ENCODE measurements at places on chromosomes 6 and 20.

DNA sequence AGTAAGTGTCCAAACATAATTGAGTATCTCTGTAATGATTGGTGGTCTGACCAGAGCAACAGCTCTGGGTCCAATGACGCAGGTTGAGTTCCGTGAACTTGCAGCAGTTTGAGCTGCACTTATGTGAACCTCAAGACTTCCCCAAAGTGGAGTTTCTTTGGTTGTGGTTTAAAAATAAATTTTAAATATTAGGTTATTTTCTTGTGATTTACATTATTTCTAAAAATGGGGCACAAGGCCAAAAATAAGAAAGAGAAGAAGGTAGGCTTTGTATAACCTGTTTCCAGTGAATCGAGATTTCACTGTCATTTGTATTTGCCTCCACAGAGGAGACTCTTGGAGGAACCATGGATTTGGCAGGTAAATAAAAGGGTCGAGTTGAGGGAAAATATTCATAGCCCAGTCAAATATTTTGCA lies 166.4 kb upstream of the ZNF217 start:
- DNase-seq = no peak

DNA sequence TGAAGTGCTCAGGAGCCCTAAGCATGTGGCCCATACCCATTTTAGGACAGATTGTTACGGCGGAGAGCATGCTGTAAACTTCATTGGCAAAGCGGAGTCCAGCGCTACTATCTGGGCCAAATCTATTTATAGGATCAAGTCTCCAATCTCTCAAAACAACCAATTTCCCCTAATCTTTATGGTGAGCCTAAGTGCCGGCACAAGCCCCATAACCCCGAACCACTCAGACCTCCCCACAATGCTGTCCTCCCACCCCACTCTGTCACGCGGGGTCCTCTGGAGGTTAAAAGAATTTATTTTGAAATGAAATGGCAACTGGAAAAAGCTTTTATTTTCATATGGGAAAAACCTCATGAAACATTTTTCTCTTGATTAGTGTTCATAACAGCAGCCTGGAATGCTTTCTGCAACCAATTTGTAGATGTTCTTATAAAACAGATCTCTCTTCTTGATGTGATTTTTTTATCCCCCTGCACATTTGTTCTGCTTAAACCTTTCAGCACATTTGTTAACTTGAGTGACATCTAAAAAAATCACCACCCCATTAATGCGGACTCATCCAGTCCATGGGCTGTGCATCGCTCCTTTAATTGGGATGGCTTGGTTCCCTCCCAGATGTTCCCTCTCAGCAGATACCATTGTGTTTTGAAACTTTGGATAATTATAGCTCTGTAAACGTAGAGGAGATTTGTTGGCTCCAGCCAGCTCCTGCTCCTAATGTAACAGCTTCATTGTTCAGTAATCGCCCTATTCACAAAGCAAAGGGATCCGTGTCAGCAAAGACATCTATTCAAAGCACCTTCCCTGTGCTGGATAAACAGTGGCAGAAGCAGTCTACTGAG lies 323.6 kb downstream of the CD83 start:
- no peak for DNase-seq

GRCh38 chr6:403659-404655 lies 12.4 kb downstream of the IRF4 start:
- peak; percentile 82 for DNase-seq

DNA sequence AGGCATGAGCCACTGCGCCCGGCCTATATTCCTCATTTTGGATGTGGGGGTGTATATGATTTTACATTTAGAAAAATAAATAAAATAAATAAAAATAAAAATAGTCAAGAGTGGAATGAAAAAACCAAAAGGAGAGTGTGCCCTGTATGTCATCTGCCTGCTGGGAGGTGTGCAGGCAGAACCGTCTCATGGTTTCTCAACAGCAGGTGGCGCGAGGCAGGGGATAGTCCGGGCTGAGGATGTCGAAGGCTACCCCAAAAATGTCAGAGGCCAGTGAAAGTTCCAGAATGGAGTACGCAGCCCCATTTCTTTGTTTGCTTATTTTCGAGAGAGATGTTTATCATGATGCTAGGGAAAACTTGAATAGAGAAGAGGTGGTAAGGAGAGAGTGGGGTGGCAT lies 16.4 kb upstream of the KIF16B start:
- DNase-seq = no peak

DNA sequence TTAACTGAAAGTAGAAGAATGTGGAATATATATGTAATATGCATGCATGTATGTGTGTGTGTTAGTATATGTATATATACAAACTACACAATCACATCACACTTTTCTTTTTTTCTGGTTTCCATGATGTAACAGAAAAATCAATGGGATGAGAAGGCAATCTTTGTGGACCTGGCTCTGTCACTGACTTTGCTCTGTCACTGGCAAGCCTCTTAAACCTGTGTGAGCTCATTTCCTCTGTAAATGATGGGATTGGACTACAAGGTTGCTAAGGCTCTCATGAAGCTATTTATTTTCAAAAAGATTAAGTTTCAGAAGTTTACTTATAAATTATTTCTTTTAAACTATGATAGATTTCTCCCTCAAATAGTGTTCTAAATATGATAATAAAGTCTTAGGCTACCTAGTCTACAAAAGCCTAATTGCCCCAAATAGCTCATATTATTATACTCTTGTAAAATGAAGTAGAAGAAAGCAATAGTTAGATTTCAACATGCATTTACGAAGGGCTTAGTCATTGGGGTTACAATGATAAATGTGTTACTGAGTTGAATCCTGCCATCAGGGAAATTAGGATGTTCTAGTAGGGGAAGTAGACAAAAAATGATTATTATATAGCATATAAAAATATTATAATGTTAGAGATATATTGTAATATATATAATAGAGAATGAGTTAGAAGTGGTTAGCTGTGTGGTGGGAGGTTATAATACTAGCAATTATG lies 129.3 kb downstream of the AFG1L start:
- no peak for DNase-seq

DNA sequence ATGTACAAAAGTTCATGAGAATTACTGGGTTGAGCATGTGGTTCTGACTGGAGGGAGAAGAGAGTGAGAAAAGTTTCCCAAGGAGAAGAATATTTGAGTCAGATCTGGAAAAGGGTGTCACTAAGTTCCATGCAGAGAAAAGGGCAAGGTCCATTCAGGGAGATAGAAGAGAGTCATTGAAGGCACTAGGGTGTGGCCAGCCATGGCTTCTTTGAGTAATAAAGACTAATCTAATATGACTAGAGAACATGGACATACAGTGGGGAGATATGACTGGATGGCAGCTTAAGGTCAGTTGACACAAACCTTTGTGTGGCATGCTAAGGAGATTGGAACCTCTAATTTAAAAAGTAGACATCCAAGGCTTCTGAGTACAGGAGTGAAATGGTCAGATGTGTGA lies 10.7 kb upstream of the SLC17A4 start:
- DNase-seq = no peak

DNA sequence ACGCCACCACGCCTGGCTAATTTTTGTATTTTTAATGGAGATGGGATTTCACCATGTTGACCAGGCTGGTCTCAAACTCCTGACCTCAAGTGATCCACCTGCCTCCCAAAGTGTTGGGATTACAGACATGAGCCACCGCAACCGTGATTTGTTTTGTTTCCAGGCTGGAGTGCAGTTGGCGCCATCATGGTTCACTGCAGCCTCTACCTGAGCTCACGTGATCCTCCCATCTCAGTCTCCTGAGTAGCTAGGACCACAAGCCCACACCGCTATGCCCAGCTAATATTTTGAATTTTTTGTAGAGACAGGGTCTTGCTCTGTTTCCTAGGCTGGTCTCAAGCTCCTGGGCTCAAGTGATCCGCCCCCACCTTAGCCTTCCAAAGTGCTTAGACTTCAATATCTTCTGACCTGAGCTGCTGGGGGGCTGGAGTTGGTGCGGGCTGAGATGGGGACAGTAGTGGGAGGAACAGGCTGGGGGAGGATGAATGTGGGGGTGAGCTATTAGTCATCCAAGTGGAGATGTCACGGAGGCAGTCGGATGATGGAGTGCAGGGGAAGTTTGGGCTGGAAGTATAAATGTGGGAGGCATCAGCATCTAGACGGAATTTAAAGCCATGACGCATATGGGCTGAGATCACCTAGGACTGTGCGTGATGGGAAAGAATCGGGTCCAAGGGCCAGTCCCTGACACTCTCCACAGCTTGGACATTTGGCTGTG lies 23.1 kb upstream of the ZMYND8 start:
- DNase-seq = no peak

DNA sequence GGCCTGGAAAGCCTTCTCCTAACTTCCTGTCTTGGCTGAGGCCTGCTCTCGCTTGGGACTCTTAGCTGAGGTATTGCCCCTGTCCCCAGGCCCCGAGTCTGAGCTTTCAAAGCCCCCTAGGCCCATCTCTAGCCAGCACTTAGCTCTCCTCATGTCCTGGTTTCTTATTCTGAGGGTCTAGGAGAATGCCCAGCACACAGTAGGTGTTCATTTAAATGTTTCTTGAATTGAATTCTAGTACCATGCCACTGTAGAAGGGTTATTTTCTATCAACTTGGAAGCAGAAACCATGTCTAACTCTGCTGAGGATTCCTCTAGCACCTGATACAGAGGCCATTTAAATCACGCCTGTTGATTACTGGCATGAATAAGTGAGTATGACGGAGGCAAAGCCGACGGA lies 98.5 kb downstream of the VEGFA start:
- DNase-seq = no peak

DNA sequence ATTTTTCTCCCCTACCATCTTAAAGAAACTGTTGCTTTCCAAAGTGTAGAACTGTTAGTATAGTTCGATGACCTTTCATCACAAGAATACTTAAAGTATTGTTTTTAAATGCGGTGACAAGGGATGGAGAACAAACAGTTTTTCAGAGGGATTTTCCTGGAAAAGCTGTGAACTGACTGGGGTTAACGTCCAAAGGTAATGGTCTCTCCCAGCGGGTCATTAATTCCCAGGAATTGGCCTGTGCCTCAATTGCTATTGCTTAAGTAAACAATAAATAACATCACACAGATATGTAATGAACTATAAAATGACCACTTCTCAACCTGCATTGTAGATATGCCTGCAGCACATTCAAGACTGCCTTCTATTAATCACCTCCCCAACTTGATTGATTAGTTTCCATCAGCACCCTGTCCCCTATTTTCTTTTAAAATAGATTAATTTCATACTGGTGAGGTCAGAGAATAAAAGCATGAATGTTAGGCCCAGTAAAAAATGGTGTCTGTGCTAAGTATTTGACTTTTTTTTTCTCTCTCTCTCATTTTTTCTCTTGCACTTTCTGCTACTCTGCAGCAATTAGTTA lies 268.2 kb downstream of the SAMD5 start:
- no peak for DNase-seq

- DNase-seq = peak; percentile 24
Measured at GRCh38 chr6:152160346-152160745, 352.9 kb downstream of the ESR1 start.

- DNase-seq = no peak
Measured at GRCh38 chr6:165987483-165988301, 180.0 kb downstream of the TBXT start.

DNA sequence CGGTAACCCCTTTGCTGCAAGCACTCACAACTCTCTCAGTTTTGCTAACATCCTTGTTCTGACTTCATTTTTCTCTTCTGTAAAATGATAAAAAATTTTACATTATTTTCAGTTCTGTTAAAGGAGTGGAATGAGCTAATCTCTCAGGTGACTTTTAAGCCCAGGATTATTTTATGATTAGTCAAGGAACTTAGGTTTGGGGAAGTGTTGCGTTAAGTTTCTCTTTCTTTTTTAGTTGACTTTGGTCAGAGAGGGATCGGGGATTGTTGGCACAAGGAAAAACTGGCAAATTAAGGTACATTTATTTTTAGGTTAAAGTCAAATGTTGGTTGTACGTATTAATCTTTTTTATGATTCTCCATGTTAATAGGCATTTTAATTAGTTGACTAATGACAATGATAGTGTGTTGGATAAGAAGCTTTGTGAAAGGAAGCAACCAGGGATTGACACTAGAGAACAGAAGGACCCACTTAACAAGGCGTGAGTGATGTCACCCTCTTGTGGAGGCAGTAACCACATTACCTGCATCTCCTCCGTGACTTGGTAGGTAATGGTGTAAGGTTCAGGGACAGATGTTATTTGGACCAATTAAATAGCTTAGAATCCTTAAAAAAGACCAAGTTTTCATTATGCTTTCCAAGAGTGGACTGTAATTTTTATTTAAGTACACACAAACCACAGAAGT lies 31.6 kb downstream of the CD83 start:
- no peak for DNase-seq

GRCh38 chr6:152008779-152009178 lies 201.3 kb downstream of the ESR1 start:
- DNase-seq = no peak

GRCh38 chr20:23132930-23133559 lies 46.9 kb upstream of the CD93 start:
- no peak for DNase-seq

DNA sequence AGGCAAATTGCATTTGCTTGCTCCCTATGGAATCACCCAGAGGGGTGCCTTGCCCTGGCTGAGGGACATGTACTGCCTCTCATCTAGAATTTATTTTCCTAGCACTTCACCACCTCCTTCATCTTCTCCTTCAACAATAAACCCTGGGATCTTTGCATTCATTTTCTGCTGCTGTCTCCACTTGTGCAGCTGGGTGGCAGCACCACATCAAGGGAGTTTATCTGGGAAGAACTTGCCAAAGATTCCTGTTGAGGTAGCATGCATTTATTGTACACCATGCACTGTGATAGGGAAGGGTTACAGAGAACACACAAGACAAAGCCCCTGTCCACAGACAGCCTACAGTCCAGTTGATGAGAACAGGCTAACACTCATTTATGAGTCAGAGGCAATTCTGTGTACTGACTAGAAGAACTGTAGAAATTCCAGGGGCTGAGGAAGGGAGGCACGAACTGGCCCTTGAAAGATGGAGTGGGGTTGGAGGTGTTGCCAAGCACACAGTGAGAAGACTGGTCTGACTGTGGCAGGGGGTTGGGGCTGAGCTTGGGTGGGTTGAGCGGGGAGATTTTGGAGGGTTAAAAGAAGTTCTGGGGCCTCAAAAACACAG lies 17.5 kb downstream of the C20orf173 start:
- no peak for DNase-seq

- no peak for DNase-seq
Measured at GRCh38 chr20:62858058-62858830, 3.4 kb downstream of the TCFL5 start.

GRCh38 chr20:46872328-46873211 lies 22.1 kb upstream of the EYA2 start:
- peak; percentile 14 for DNase-seq

DNA sequence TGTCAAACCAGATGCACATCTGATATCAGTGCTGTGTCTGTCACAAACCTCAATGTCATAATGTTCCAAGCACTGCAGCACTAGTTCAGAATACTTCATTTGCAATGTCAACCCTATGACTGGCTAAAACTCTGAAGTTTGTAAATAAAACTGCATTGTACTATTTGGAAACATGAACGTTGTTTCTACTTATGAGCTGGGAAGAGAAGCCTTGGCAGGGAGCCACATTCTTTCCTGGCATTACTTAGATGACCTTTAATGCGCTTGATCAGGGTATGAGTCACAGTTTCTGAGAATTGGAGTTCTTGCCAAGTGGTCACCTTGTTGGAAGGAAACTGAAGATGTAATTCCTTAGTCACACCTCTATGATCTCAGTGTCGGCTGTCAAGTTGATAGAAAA lies 664.8 kb upstream of the MMS22L start:
- DNase-seq = no peak

GRCh38 chr6:108838101-108838717 lies 10.0 kb upstream of the ARMC2 start:
- DNase-seq = no peak
